ENCODE measurements at places on chromosomes 1 and 21.

GRCh38 chr1:164479242-164479641, 79.7 kb upstream of the PBX1 start:
- H3K36me3 ChIP-seq, result no peaks in the 10 kb centered on the region
- no peak overlapping the region for H3K27ac ChIP-seq
- no peaks in the 10 kb centered on the region for H3K4me1 ChIP-seq
- no peak overlapping the region for H3K4me3 ChIP-seq

DNA sequence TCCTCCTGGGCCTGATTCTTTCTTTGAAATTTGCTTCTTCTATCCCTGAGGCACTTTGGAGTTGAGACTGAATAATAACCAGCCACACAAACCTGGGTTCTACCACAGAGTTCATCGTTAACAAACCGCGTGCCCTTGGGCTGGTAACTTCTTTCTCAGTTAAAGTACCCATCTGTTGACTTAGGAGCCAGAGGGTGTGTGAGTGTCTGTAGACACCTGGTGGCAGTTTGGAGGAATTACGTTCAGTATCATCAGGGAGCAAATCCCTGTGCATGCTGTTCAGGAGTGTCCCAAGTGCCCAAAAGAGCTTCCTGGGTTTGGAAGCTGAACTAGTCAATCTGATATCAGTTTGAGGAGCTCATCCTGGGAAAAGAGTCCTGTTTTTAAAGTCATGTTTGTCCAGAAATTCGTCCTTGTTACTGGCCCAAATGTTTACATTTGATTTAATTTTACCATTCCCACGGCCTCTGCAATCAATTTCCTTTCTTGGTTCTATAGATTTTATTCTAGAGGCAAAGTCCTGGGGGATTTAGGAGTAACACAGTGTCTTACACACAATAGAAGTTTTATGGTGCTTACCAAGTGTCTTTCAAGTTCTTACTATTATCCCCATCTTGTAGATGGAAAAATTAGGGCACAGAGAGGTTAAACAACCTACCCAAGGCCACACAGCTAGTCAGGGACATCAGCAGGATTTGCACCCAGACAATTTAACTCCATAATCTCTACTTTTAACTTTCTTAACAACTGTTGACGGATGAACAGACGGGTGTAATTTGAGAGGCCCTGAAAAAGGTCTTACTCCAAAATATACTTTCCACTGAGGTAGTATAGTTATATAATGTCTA, 26.7 kb upstream of the RPTN start:
- no peaks in the 10 kb centered on the region for H3K36me3 ChIP-seq
- no peak for DNase-seq
- no peak overlapping the region for H3K27ac ChIP-seq

DNA sequence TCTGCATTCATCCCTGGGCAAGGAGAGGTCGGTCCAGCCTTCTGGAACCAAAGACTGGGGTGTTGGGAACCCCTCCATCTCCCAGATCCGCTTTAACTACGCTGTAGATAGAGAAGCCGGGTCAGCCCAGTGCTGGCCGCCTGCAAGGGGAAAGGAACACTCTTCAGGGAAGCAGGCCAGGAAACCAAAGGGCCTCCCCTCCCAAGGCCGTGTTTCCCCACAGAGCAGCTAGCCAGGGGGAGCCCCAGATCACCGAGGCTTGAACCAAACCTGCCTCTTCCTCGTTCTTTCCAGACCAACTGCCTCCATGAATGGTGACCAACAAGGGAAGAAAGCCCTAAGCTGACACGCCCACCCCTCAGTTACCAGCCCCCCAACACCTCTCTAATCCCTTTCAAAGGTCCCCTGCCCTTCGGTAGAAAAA, 1.2 kb upstream of the CHD5 start:
- no peak overlapping the region for H3K27ac ChIP-seq
- peaks cover 36% of the 10 kb centered on the region for H3K4me1 ChIP-seq
- peaks cover 21% of the 10 kb centered on the region for H3K27me3 ChIP-seq
- peaks cover 9% of the 10 kb centered on the region for H3K36me3 ChIP-seq

GRCh38 chr1:168742994-168743650, 14.1 kb upstream of the DPT start:
- H3K36me3 ChIP-seq, result no peaks in the 10 kb centered on the region
- H3K4me1 ChIP-seq, result peaks cover 4% of the 10 kb centered on the region
- no peak for DNase-seq
- no peak overlapping the region for H3K4me3 ChIP-seq
- no peak overlapping the region for H3K27ac ChIP-seq
- no peaks in the 10 kb centered on the region for H3K27me3 ChIP-seq

DNA sequence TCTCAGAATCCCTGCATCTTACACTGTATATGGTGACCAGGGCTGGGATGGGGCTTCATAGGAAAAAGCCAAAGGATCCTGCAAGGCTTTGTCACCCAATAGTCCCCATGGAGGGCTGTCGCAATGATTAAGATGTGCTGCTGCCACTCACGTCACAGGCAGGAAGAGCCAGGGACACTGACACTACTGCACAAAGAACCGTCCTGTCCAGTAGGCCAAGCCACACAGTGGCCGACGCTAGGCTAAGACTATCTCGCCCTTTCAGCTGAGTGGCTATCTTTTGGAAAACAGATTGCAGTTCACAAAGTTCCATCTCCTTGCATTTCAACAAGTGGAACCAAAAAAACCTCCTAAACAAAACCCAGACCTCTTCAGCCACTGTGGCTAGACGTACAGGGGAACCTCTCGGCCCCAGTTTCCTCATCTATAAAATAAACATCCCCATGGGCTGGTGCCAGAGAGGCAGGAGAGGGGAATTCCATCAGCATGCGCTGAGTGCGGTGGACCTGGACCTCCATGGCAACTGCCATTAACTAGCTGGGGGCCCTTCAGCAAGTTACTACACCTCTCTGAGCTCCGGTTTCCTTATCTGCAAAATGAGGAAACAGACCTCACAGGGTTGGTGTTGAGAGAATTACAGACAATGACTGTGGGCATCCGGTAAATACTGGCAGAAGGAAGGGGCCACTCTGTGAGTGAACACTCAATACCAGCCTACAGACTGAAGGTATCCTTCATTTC, 8.7 kb downstream of the CAPZB start:
- H3K27ac ChIP-seq, result peak overlapping the region; percentile 59
- no peaks in the 10 kb centered on the region for H3K27me3 ChIP-seq
- no peaks in the 10 kb centered on the region for H3K36me3 ChIP-seq
- H3K4me1 ChIP-seq, result peaks cover 70% of the 10 kb centered on the region

GRCh38 chr1:186474208-186474607, 13.3 kb upstream of the PDC start:
- no peak overlapping the region for H3K27ac ChIP-seq
- H3K4me1 ChIP-seq, result peaks cover 7% of the 10 kb centered on the region
- no peak overlapping the region for H3K4me3 ChIP-seq
- H3K36me3 ChIP-seq, result no peaks in the 10 kb centered on the region
- DNase-seq, result no peak

- peaks cover 4% of the 10 kb centered on the region for H3K4me1 ChIP-seq
- no peaks in the 10 kb centered on the region for H3K36me3 ChIP-seq
- DNase-seq, result no peak
- H3K27me3 ChIP-seq, result peaks cover 1% of the 10 kb centered on the region
- H3K27ac ChIP-seq, result no peak overlapping the region
- H3K4me3 ChIP-seq, result no peak overlapping the region
Measured at GRCh38 chr21:26717146-26717739, 128.0 kb downstream of the ADAMTS1 start.

- H3K4me3 ChIP-seq, result no peak overlapping the region
- no peak overlapping the region for H3K27ac ChIP-seq
- H3K27me3 ChIP-seq, result no peaks in the 10 kb centered on the region
- no peak for DNase-seq
Measured at GRCh38 chr1:114558544-114558943, 22.9 kb downstream of the BCAS2 start.

DNA sequence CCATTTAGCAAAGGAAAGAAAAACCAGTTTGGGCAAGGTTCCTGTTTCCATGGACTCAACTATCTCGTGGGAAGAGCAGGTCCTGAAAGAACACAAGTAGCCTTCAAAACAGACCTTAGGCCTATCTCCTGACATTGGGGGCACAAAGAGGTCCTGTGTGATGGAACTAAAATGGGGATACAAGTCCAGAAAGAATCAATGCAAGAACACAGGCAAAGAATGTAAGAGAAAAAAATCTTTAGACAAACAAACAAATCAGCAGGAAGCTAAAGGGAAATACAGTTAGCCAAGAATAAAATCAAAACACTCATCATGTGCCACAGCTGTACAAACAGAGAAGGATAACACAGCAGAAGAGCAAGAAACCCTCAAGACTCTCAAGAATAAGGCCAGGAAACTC, 28.2 kb downstream of the SLC30A10 start:
- peaks cover 15% of the 10 kb centered on the region for H3K27me3 ChIP-seq
- H3K4me3 ChIP-seq, result no peak overlapping the region
- H3K27ac ChIP-seq, result no peak overlapping the region
- no peaks in the 10 kb centered on the region for H3K36me3 ChIP-seq
- peaks cover 10% of the 10 kb centered on the region for H3K4me1 ChIP-seq

DNA sequence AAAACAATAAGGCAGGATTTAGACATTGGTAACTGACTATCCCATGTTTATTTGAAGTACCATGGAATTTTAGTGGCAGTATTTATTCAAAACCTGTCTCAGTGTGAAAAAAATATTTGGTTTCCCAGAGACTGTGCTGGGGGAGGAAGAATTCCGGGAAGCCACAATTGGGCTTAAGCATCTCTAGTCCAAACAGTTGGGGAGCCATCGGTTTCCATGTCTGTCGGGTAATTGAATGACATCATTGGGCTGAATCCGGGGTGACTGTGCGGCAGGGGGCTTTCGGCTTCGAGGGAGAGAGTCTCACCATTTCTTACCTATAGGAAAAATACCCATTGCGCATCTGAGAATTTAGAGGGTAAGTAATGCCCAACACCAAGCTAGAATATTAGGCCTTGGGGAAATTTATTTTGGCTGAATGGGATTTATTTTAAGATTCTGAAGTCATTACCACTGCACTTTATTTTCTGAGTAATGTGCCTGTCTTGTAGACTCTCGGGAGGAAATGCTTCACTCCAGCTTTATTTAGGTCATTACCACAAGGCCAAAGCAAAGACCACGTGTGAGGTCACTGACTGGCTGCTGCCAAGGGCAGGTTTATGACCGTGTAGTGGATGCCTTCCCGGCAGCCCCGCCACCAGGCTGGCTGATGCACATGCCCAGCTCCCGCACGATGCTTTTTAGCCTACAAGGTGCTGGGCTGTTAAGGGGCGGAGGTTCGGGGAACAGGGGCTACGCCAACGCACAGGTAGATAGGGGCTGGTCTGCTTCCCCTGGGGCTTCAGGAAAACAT, 23.1 kb upstream of the UMODL1 start:
- H3K4me3 ChIP-seq, result no peak overlapping the region
- no peaks in the 10 kb centered on the region for H3K36me3 ChIP-seq
- H3K27me3 ChIP-seq, result no peaks in the 10 kb centered on the region
- peak overlapping the region; percentile 98 for H3K27ac ChIP-seq
- H3K4me1 ChIP-seq, result peaks cover 24% of the 10 kb centered on the region

DNA sequence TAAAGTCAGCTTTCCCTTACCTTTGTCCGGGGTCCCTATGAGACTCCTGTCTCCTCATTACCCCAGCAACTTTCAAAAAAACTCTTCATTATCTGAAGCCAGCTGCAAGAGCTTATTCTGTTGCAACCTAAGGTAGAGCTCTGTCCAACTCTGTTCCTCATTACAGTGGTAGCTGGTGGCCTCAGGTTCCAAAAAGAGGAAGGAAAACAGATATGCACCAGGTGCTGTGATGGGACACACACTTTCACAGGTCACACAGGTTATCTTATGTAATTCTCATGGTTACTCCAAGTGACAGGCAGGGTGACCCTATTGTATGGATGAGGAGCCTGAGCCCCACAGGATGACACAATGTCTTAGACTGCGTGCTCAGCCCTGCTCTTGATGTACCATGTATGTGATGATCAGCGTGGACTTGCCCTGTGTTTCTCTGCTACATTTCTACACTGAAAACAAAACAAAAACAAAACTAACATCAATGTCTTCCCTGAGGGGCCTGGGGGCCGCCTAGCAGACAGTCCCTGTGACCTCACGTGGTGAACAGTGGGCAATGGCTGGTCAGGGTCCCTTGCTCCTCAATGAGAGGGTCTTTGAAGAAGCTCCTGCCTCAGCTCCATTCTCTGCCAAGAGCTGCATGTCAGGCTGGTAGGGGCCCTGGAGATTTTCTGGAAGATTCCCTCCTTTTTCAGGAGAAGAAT, 9.7 kb upstream of the TENT5C start:
- peaks cover 8% of the 10 kb centered on the region for H3K27me3 ChIP-seq
- H3K4me1 ChIP-seq, result no peaks in the 10 kb centered on the region
- H3K4me3 ChIP-seq, result no peak overlapping the region

- no peak overlapping the region for H3K4me3 ChIP-seq
- peaks cover 24% of the 10 kb centered on the region for H3K4me1 ChIP-seq
- no peak overlapping the region for H3K27ac ChIP-seq
- H3K36me3 ChIP-seq, result no peaks in the 10 kb centered on the region
- H3K27me3 ChIP-seq, result no peaks in the 10 kb centered on the region
Measured at GRCh38 chr1:61207416-61207815, 125.1 kb downstream of the NFIA start.

GRCh38 chr1:58396150-58396549, 150.4 kb downstream of the OMA1 start:
- no peak overlapping the region for H3K27ac ChIP-seq
- no peaks in the 10 kb centered on the region for H3K36me3 ChIP-seq
- no peak overlapping the region for H3K4me3 ChIP-seq
- peaks cover 19% of the 10 kb centered on the region for H3K4me1 ChIP-seq
- H3K27me3 ChIP-seq, result peaks cover 8% of the 10 kb centered on the region

DNA sequence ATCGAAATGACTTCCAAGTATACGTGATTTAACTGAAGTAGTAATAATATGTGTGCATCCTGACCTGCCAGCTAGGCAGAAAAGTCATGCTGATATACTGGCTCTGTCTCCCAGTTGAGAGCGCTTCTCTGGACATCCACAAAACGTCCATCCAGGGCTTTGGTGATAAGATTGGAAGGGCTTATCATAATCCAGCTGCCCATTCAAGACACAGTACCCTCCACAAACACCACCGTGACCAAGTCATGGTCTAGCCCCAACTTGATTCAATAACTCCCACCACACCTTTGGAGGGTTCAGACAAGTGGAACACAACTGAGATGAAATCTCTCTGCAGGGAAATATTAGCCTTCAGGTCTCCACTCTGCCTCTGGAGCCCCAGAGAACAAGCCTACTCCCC, 76.2 kb downstream of the CD46 start:
- peaks cover 38% of the 10 kb centered on the region for H3K4me1 ChIP-seq
- no peak for DNase-seq
- no peak overlapping the region for H3K4me3 ChIP-seq
- no peak overlapping the region for H3K27ac ChIP-seq
- no peaks in the 10 kb centered on the region for H3K27me3 ChIP-seq

GRCh38 chr1:17412093-17412870, 27.2 kb downstream of the RCC2 start:
- no peaks in the 10 kb centered on the region for H3K27me3 ChIP-seq
- no peak overlapping the region for H3K27ac ChIP-seq
- no peak overlapping the region for H3K4me3 ChIP-seq
- no peak for DNase-seq
- peaks cover 67% of the 10 kb centered on the region for H3K36me3 ChIP-seq

DNA sequence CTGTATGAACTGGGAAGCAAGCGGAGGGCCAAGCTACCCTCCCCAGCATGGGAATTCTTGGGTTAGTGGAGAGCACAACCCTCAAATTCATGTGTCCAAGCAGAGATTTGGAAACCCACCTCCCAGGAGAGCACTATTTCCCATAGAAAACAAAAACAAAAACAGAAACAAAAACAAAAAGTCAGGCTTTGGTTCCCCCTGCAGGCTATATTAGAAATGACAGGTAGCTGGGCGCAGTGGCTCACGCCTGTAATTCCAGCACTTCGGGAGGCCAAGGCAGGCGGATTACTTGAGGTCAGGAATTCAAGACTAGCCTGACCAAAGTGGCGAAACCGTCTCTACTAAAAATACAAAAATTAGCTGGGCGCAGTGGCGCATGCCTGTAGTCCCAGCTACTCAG, 10.8 kb downstream of the MINDY1 start:
- H3K4me1 ChIP-seq, result peaks cover 11% of the 10 kb centered on the region
- peaks cover 6% of the 10 kb centered on the region for H3K36me3 ChIP-seq
- DNase-seq, result no peak
- H3K4me3 ChIP-seq, result no peak overlapping the region

All from chondrocyte (in vitro differentiated cells).